AG08395 (cell line): ENCODE measurements at places on chromosomes 1 and 21.

- peak; percentile 66 for DNase-seq
Measured at GRCh38 chr1:1359664-1360468, 1.5 kb upstream of the MXRA8 start.

DNA sequence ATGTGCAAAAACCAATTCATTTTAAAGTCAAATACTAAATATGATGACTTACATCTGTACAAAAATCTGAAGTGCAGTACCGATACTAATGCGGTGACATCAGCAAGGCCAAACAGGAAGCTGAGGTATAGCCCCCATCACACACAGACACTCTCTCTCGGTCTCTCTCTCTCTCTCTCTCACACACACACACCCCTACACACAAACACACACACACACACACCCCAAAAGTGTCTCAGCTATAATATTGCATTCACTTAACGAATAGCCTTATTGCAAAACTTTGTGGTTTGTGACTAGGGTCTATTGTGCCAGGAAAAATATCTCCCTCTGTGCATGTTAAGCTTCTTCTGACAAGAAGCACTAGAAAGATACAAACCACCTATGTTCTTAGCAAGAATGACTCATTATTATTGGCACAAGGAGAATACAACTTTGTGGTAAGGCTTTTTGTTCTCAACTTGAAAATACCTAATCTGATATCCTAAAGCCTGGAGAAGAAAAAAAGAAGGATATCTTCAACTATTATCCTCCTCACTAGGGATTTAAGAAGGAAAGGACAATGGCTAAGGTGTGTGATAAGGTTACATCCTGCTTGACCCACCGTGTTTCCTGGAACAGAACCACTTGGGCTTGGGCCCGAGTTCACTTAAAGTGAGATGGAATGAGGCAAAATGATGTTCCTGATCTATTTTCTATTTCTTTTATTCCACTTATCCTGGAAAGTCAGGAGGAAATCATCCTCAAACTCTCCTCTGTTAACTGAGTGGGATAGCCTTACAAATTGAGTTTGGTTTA lies 107.1 kb downstream of the NIBAN1 start:
- DNase-seq = peak; percentile 87

DNA sequence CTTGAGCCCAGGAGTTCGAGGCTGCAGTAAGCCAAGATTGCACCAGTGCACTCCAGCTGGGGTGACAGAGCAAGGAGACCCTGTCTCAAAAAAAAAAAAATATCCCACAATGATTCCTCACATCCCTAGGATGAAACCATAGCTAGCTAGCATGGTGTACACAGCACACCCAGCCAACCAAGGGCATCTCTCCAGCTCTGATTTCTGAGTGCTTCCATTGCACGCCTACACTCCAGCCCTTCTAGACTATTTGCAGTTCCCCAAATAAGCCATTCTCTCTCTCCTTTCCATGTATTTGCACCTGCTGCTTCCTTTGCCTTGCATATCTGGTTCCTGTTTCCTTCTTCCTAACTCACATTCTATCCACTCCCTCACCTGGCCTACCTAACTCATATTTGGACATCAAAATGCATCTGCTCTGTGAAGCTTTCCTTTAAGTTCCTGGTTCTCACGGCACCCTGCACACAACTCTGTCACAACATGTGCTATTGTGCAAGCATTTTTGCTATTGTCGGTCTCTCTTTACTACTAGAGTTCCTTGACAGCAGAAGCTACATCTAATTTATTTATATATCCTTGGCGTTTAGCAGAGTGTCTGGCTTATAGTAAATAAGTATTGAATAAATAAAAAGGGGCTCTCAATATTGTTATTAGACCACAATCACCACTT lies 2.4 kb upstream of the ELAPOR1 start:
- DNase-seq = no peak

- DNase-seq = no peak
Measured at GRCh38 chr1:204308023-204308628, 51.6 kb downstream of the PLEKHA6 start.

GRCh38 chr21:34881839-34882371 lies 167.2 kb downstream of the RUNX1 start:
- peak; percentile 64 for DNase-seq

GRCh38 chr1:11989669-11990068 lies 9.4 kb downstream of the MFN2 start:
- no peak for DNase-seq

DNA sequence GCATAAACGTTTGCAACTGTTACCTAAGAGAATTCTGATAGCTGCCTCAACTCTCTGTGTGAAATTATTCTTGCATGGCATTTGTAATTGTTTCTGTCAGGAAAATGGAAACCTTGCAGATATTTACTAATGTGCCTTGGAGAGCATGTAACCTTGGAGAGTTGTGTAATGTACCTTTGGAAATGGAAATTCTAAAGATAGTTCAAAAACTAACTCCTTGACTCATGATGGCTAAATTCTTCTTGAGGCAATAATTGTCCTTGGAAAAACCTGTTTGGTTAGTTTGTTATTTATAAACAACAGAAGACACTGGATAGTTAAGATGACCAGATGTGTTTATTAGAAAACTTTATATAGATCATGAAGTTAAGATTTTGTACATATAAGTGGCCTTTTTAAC lies 1033.8 kb downstream of the PLA2G4A start:
- DNase-seq = no peak

DNA sequence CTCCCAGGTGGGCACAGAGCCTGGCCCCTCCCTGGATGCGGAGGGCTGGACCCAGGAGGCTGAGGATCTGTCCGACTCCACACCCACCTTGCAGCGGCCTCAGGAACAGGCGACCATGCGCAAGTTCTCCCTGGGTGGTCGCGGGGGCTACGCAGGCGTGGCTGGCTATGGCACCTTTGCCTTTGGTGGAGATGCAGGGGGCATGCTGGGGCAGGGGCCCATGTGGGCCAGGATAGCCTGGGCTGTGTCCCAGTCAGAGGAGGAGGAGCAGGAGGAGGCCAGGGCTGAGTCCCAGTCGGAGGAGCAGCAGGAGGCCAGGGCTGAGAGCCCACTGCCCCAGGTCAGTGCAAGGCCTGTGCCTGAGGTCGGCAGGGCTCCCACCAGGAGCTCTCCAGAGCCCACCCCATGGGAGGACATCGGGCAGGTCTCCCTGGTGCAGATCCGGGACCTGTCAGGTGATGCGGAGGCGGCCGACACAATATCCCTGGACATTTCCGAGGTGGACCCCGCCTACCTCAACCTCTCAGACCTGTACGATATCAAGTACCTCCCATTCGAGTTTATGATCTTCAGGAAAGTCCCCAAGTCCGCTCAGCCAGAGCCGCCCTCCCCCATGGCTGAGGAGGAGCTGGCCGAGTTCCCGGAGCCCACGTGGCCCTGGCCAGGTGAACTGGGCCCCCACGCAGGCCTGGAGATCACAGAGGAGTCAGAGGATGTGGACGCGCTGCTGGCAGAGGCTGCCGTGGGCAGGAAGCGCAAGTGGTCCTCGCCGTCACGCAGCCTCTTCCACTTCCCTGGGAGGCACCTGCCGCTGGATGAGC lies 34.2 kb downstream of the TRIM11 start:
- DNase-seq = no peak

DNA sequence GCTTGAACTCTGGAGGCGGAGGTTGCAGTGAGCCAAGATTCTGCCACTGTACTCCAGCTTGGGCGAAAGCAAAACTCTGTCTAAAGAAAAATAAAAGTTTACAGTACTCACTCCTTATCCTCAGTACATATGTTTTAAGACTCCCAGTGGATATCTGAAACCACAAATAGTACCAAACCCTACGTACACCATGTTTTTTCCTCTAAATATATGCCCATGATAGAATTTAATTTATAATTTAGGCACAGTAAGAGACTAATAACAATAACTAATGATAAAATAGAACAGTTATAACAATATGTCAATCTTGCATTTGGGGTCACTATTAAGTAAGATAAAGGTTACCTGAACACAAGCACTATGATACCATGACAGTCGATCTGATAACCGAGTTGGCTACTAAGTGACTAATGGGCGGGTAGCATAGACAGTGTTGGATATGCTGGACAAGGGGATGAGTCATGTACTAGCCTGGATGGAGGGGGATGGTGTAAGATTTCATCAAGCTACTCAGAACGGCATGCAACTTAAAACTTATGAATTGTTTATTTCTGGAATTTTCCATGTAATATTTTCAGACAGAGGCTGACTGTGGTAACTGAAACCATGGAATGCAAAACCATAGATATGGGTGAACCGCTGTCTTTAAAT lies 43.7 kb downstream of the ST7L start:
- DNase-seq = peak; percentile 26

GRCh38 chr1:164841702-164842465 lies 282.9 kb downstream of the PBX1 start:
- no peak for DNase-seq

- DNase-seq = no peak
Measured at GRCh38 chr1:55503663-55504305, 288.6 kb upstream of the USP24 start.

DNA sequence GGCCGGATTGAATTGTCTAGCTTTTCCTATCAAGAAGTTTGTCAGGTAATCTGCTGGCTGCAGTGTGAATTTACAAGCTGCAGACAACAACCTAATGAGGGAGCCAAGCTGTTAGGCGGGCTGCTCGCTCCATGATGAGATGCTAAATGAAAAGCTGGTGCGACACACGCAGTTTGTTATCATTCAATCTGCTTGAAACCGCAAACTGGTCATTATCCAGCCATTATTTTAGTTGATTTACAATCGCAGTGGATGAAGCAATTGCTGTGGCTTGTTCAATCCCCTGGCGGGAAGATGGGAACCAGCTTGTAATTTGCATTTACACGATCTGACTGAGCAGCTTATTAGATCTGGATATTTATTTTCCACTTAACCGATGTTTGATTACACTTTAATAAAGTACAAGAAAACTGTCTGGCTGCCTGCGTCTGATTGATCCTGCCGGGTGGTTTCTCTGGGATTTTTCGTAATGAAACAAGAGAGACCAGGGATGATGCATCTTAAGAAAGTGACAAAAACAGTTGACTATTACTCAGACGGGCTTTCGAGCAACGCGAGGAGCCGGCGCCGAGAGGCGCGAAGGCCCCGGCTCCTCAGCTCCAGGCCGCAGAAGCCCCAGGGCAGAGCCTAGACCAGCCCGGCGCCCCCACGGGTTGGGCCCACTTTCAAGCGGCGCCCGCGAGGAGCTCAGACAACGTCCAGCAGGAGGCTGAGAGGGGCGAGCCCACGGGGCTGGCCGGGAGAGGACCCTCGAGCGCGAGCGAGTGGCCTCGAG lies 118.0 kb upstream of the BARHL2 start:
- DNase-seq = peak; percentile 27
